ENCODE measurements at places on chromosomes 11 and 22.

GRCh38 chr11:121131656-121132055 is 30.6 kb downstream of the TECTA start:
- no peak for DNase-seq

- no peak for DNase-seq
These were observed 90.2 kb downstream of the NAV2 start for GRCh38 chr11:19802773-19803293.

GRCh38 chr11:120945042-120945441 is 78.9 kb upstream of the TBCEL start:
- DNase-seq = no peak

- DNase-seq = no peak
These were observed 9.1 kb downstream of the ME3 start for GRCh38 chr11:86663291-86663690.

DNA sequence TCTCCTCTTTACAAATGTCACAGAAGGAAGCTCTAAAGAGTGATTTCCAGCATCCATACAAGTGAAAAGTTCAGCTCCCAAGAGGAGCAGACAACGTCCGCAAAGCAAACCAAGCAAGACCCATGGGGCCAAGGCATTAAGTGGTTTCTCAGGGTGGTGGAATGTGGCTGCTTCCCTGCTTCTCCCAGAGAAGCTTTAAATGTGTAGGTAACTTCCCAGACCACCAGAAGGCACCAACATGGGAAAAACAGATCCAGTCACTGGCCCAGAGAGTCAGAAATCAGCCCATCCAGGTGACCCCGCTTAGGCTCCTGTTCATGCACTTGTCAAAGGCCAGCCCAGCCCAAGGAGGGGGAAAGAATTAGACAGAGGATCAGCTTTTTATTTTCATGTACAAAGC is 13.3 kb upstream of the PHF21A start:
- DNase-seq = no peak

DNA sequence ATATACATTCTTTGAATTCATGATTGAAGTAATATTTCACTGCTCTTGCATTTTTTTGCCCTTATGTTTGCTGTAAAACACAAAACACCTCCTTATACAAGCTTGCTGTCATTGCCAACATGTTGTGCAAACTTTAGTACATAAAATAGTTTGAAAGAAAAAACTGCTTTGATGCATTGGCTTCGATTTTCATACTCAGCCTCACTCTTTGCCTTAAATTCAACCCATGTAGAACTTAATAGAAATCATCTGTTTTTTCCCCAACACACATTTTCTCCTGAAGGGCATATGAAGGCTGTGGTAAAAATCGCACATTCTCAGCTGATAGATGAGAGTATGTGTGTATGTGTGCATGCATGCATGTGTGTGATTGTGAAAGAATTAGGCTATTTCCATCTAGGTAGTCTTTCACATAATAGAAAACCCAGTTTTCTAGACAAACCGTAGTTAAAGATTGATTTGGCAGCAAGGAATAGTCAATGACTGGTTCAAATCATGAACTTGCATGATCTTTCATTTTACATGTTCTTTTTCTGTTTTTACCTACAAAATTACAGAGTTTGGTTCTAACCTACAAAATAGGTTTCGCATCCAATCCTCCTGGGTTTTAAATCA is 72.8 kb upstream of the MTMR2 start:
- no peak for DNase-seq

GRCh38 chr22:42173183-42173926 is 42.7 kb upstream of the CYP2D6 start:
- no peak for DNase-seq

- no peak for DNase-seq
These were observed 44.5 kb downstream of the GALNT18 start for GRCh38 chr11:11577251-11577855.

GRCh38 chr22:31093086-31093850 is 12.2 kb downstream of the SMTN start:
- DNase-seq = no peak

DNA sequence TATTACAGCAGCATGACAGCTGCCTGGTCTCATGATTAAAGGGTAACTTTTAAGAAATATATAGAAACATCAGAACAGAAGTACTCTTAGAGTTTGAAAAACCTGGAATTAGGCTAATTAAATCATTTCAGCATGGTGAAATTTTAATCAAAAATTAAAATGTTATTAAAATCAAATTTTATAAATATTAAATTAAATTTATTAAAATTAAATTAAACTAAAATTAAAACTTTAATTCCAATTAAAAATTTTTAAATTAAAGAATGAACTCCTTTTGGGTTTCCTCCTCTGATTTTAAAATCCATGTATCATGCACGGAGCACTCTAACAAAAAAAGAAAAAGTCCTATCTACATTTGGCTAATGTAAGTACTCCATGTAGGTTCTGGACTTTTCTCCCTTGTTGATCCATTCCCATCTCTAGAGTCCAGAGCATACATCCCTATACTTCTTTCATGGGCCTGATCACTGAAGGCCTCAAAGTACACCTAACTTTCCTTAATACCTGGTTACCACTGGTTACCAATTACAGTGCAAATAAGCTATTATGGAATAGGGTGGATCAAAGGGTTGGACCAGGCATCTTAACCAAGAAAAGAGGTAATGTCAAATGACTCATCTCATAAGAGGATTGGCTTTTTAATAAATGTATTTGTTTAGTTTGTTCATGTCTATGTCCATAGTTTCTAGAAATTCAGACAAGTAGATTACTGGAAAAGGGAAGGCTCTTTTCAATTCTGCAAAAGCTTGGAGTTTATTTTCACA is 48.4 kb upstream of the MUC15 start:
- DNase-seq = no peak

DNA sequence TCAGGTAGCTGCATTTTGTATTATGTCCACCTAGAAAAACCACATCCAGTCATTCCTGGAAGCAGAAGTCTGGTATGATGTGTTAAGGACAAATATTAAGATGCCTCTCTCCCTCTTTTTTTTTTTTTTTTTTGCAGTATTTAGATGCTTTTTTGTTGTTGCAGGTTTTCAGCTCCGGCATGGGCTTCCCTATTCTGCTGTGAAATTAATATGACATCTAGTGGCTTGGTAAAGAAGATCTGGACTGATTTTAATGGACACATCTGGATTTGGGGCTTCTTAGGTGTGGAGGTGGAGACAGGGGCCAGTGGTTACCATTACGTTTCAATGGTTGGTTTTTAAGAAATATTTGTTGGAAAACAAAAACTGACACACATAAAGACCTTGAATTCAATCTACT is 47.5 kb upstream of the RASSF10 start:
- DNase-seq = no peak

DNA sequence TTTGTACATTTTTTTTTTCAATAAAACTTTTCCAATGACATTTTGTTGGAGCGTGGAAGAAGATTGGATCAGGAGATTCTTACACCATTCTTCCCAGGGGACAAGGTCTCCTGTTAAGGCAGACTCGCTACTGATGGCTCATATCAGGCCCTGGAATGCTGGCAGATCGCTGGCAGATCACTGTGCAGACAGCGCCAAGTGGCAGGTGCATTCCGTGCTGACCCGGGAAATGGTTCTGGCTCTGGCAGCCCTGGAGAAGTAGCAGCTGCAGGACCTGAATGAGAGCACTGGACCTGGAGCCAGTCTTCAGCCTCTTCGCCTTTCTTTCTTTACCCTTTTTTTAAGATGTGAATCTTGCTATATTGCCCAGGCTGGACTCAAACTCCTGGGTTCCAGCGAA is 10.7 kb downstream of the SERPINH1 start:
- DNase-seq = no peak

All from left forelimb (tissue), 1 donor.